ENCODE measurements at places on chromosomes 1 and 21. TPM values are rescaled to one million over a fixed set of nuclear protein-coding genes. Genes with fewer than 3 reads are reported as not detected.
A peak's percentile ranks its signal among the peaks of the same experiment; 100 is the strongest.

DNA sequence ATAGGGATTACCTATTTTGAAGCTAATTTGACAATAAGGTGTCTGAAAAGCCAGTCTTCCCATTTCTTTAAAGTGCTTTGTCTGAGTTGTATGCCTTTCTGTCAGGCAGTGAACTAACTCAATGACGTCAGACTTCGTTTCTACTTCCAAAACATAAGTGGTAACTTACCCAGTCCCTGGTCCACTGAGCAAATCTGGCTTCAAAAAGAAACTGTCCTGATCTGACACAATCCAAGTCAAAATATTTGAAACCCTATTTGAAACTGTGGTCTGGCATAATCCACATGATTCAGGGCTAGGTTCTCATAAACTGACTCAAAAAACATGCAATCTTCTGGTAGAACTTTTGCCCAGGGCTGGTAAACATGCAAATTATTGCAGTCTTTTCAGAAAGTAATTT, 34.0 kb downstream of the DIRAS3 start:
- no peaks in the 10 kb centered on the region for H3K4me1 ChIP-seq
- H3K27me3 ChIP-seq, result peaks cover 3% of the 10 kb centered on the region
- no peak for DNase-seq

- H3K36me3 ChIP-seq, result no peaks in the 10 kb centered on the region
- H3K4me1 ChIP-seq, result peaks cover 42% of the 10 kb centered on the region
- DNase-seq, result no peak
- no peaks in the 10 kb centered on the region for H3K27me3 ChIP-seq
- no peak overlapping the region for H3K27ac ChIP-seq
Observed at GRCh38 chr1:234720709-234721441, 110.9 kb upstream of the IRF2BP2 start.

DNA sequence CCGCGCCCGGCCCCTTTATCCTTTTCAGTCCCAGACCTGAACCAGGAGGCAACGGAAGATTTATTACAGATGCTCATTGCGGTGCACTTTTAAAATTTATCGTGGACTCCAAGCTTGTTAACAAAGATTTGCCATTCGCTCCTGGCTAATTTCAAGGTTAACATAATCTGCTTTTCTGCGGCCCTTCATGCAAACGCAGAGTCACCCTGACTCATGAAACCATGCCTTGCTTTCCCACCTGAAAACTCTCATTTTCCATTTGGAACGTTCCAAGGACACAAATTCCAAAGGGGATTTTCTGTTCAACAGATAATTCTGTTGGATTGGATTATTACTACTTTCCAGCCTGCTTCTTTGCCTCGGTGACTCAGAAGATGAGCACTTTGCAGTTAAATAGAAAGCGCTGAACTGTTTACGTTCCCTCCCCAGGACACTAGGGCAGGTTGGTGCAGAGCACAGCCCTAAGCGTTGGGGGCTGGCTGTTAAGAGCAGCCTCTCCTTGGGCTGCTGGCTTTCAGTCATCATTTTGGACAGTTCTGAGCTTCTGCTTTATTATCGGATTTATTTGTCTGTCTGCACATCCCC, 51.1 kb downstream of the CD247 start:
- no peak overlapping the region for H3K4me3 ChIP-seq
- H3K4me1 ChIP-seq, result peaks cover 32% of the 10 kb centered on the region
- DNase-seq, result no peak
- no peak overlapping the region for H3K27ac ChIP-seq
- peaks cover 18% of the 10 kb centered on the region for H3K36me3 ChIP-seq

The C1orf226 gene
- total RNA-seq, result 0.06 TPM

- DNase-seq, result no peak
- no peak overlapping the region for H3K27ac ChIP-seq
- peaks cover 3% of the 10 kb centered on the region for H3K27me3 ChIP-seq
- peaks cover 4% of the 10 kb centered on the region for H3K4me1 ChIP-seq
Observed at GRCh38 chr1:67626861-67627235, 58.2 kb upstream of the GADD45A start.

DNA sequence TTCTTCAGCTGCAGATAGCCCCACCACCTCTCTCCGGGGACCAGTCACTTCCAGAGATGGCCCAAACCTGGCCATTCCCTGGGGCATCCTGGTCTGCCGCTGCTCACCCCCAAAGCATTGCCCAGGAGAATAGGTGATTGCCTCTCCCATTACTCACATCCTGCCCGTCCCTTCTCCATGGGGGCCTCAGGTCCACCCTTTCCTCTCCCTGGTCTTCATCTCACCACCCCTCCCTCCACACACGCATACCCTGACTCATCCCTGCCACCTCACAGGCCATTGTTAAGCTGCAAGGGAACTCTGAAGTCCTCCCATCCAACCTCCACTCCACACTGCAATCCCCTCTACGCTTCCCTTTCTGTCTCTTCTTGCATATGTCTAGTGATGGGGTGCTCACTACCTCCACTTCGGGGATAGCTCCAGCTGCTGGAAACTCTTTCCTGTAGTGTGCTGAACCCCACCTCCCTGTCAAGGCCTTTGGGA, at the start of gene PLEKHG5:
PLEKHG5 (minus strand) TSS at position 188 of the 483 bp plus-strand sequence. CDS start 14,096 bp downstream, outside the sequence.
- H3K27me3 ChIP-seq, result peaks cover 17% of the 10 kb centered on the region
- no peak for DNase-seq
- no peaks in the 10 kb centered on the region for H3K36me3 ChIP-seq
- peak within 1 kb of the TSS; percentile 79 for H3K4me3 ChIP-seq
- H3K4me1 ChIP-seq, result peaks cover 28% of the 10 kb centered on the region

- no peak overlapping the region for H3K4me3 ChIP-seq
- H3K27ac ChIP-seq, result no peak overlapping the region
- peaks cover 3% of the 10 kb centered on the region for H3K4me1 ChIP-seq
- peaks cover 17% of the 10 kb centered on the region for H3K36me3 ChIP-seq
- H3K27me3 ChIP-seq, result no peaks in the 10 kb centered on the region
- DNase-seq, result no peak
Observed at GRCh38 chr1:153768316-153769181, 6.7 kb upstream of the SLC27A3 start.

- peaks cover 6% of the 10 kb centered on the region for H3K4me1 ChIP-seq
- no peaks in the 10 kb centered on the region for H3K27me3 ChIP-seq
- DNase-seq, result no peak
- H3K4me3 ChIP-seq, result no peak overlapping the region
- no peak overlapping the region for H3K27ac ChIP-seq
Observed at GRCh38 chr1:28548318-28548717, 4.6 kb upstream of the TRNAU1AP start.

DNA sequence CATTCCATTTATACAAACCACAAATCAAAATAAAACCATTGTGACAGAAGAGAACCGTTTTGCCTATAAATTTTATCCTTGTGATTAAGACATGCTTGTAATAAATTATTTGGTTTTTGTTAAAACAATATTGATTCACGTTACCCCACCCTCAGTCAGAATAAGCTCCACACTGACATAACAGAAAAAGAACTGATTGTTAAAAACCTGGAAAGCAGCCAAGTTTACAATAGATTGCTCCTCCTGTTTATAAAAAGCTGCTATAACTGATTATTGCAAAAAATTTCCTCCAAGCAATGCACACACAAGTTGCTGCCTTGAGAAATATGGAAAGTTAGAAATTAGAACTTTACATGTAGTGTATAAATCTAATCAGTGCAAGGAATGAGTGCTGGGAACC, 263.5 kb downstream of the SETD4 start:
- peaks cover 2% of the 10 kb centered on the region for H3K27me3 ChIP-seq
- no peak for DNase-seq
- H3K27ac ChIP-seq, result no peak overlapping the region
- H3K4me1 ChIP-seq, result no peaks in the 10 kb centered on the region
- H3K4me3 ChIP-seq, result no peak overlapping the region

The ASCL5 gene
- not detected for total RNA-seq

DNA sequence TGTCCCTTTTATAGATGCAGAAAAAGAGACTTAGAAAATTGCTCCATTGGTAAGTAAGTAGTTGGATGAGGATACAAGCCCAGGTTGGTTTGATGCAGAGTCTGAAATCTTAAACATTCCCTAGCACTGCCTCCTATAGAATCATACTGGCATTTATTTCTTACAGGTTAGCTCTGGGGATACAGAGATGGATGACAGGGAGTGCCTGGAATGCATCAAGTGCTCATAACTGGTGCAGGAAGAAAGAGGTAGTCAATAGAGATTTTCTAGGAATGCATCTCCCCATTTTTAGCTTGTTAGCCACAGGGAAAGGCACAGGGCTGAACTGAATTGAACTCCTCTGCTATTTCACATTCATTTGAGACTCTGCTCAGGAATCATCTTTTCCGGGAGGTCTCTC, 269.0 kb upstream of the USP24 start:
- H3K27me3 ChIP-seq, result peaks cover 12% of the 10 kb centered on the region
- no peak overlapping the region for H3K4me3 ChIP-seq
- no peaks in the 10 kb centered on the region for H3K36me3 ChIP-seq
- H3K4me1 ChIP-seq, result no peaks in the 10 kb centered on the region
- no peak overlapping the region for H3K27ac ChIP-seq
- DNase-seq, result no peak

DNA sequence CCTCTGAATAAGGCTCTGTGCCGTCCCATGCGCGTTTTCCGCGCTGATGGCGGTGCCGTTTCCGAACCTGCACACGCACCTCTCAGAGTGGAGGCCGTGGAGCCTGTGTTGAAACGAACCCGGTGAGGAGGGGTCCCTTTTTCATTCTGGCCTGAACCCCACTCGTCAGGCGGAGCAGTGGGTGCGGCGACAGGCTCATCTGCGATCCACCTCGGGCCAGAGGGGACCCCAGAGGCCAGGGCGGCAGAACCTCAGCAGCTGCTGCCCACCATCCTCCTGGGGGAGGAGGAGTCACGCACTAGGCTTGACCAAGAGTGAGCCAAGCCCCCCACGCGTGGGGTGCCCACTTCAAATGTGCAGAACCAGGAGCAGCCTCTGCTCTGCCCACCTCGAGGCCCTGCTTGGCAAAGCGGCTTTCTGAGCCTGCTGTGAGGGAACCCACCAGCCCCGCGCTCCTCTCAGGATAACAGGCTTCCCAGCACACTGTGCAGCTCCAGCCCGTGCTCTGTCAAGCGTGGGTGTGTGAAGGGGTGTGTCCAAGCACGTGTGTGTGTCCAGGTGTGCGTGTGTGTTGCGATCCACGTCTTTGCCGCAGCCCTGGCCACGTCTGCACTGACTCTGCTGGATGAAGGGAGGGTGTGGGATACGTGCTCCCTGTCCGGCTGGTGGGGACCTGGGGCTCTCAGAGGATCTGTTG, 6.8 kb downstream of the PRDM16 start:
- H3K4me3 ChIP-seq, result no peak overlapping the region
- peaks cover 37% of the 10 kb centered on the region for H3K27me3 ChIP-seq
- H3K27ac ChIP-seq, result no peak overlapping the region
- peaks cover 4% of the 10 kb centered on the region for H3K4me1 ChIP-seq

DNA sequence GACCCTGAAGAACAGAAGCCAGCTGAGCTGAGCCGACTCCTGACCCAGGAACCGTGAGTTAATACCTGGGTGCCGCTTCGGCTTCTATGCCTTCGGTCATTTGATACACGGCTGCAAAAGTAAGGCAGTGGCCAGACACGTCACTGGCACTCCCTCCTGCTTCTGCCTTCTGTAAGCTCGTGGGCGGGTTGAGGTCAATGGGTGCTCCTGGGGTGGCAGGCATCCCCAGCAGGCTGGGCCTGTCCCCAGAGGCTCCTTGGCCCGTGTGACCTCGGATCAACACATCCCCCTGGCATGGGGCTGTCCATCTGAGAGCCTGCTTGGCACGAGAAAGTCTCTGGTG, 35.7 kb upstream of the COL6A1 start:
- H3K36me3 ChIP-seq, result no peaks in the 10 kb centered on the region
- H3K4me3 ChIP-seq, result no peak overlapping the region
- no peak for DNase-seq
- H3K27me3 ChIP-seq, result no peaks in the 10 kb centered on the region

DNA sequence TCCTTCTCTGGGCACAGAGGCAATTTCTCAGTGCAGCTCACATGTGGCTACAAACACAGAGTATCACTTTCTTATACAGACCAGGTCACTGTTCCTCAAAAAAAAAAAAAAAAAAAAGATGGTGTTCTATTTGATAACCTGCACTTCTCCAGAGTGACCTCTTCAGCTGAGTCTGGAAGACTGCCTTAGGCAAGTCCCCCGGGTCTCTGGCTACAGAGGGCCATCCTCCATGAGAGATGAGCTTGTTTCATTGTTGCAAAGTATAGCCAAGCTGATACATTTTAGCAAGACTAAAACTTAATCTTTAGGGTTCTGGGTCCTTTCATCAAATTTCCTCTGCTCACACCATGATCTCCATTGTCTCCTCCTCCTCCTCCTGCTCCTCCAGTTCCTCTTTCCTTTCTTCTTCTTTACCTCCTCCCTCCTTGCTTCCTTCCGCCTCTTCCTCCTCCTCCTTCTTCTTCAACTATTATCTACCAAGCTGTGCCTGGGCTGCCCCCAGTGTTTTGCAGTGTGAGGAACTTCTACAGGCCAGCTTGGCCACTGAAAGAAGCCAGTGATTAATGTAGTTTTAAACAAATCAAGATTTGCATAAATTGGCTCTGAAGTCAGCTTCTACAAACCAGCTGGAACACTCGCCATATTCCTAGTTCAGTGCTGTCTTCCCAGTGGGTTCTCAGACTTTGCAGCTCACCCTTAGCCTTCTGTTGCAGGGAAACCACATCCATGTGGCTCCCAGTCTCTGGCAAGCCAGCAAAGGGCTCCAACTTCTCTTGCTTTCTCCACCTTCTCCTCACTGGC, 139.4 kb downstream of the RUNX1 start:
- peaks cover 2% of the 10 kb centered on the region for H3K36me3 ChIP-seq
- H3K4me3 ChIP-seq, result no peak overlapping the region
- H3K4me1 ChIP-seq, result peaks cover 12% of the 10 kb centered on the region
- DNase-seq, result no peak
- H3K27me3 ChIP-seq, result peaks cover 12% of the 10 kb centered on the region
- H3K27ac ChIP-seq, result no peak overlapping the region

DNA sequence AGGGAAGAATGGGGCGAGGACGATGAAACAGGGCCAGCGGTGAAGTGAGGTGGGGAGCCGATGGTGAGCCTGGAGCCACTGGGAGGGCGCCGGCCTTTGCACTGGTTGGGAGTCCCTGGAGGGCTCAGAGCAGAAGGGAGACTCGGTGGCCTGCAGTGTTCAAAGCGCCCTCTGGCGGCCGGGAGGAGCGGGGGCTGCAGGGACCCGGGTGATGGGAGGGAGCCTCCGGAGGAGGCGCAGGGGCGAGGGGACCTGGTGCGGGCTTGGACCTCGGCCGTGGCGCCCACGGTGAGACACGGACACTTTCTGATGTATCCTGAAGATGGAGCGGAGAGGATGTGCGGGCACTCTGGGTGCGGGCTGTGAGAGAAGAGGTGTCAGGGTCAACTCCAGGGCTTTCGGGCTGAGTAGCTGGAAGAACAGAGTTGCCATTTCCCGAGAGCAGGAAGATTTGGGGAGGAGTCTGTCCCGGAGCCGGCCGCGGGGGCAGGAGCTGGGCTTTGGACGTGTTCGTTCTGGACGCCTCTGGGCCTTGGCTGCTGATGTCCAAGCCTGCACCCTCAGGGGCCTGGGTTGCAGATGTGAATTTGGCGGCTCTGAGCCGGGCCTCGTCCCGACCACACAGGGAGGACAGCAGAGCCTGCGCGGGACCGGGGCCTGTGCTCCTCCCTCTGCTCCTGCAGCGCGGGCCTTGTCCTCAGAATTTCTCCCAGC, 29.7 kb downstream of the HEYL start:
- H3K4me1 ChIP-seq, result peaks cover 4% of the 10 kb centered on the region
- H3K4me3 ChIP-seq, result no peak overlapping the region
- peaks cover 22% of the 10 kb centered on the region for H3K27me3 ChIP-seq
- no peaks in the 10 kb centered on the region for H3K36me3 ChIP-seq

- no peak for DNase-seq
- peaks cover 3% of the 10 kb centered on the region for H3K27me3 ChIP-seq
- no peaks in the 10 kb centered on the region for H3K4me1 ChIP-seq
- no peak overlapping the region for H3K4me3 ChIP-seq
- no peak overlapping the region for H3K27ac ChIP-seq
Observed at GRCh38 chr21:17931080-17931479, 111.9 kb upstream of the C21orf91 start.
